Stimulated activated CD4-positive, alpha-beta T cell treated with anti-CD3 and anti-CD28 coated beads, TNF-alpha, amount 100 ng/mL, for 48 hours (primary cell): ENCODE measurements at places on chromosomes 13 and 19.

DNA sequence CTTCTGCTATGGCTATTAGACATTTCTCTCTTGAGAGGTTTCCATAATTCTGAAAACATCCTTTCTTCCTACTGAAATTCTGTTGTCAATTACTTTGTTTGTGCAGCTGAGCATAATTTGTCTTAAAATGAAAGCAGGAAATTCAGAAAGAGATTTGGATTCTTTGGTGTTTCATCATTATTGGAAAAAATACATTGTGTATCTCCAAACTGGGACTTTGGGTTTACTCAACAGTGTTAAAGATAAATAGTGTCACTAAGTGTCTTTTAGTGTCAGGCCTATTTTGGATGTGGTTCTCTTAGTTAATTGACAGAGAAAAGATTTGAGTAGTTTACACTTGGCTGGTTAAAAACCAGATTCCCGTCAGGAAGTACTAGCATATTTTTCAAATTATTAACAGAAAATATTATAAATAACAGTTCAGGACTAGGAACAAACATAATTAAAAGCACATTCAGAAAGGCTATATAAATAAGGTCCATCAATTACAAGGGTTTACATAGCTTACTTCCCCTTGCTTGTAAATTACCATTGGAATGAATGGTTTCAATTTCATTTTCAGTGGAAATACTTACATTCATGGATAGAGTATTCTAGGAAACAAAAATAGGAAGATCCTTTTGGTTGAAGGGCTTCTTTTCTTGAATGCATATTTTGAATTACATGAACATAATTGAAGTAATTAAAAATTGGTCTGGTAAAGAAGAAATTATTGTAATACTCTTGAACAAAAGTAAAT is 483.1 kb downstream of the GPC6 start:
- no peak for DNase-seq

DNA sequence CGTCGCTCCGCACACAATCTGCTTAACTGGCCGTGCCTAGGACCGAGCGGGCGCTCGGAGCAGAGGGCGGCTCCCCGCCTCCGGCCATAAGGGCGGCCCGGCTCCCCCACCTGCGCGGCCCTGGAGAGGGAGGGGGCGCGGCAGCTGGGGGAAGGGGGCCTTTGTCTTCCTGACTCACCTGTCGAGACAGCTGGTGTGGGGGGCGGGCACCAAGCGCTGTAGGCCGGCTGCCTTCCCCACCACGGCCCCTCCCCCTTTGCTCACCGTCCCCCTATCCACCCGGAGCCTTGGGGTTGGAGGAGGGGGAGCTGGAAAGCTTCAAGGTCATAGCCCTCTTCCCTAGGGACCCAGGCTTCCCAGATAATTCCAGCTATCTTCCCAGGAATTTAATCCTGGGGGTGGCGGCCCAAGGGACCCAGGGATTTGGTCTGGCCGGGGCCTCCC is 1.2 kb downstream of the VASP start:
- no peak for DNase-seq

DNA sequence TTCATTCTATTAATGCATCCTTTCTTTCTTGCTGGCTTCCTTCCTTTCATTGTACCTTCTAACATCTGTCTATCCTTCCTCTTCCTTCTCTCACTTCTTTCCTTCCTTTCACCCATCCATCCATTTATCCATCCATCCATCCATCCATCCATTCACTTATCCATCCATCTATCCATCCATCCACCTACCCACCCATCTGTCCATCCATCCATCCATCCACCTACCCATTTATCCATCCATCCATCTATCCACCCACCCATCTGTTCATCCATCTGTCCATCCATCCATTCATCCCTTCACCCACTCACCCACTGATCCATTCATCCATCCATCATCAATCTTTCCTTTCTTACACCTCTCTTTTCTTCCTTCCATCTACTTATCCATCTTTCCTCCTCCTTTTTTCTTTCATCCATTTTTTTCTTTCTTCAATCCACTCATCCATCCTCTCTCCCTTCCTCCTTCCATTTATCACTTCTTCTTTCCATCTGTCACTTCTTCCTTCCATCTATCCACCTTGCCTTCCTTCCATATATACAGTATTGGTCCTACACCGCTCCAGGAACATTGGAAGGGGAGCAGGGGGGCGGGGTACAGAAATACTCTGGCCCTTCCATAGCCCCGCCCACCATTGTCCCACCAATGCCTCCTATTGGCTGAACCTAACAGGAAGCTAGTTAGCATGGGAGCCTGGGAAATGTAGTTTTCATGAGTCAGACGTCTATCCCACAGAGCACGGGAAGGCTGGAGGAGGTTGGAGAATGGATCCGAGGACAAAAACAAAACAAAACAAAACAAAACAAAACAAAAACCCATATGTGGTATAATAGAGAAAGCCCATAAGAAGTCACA is 45.9 kb downstream of the MBD3L1 start:
- no peak for DNase-seq

- DNase-seq, result no peak
These were observed 18.3 kb downstream of the PDCD5 start for GRCh38 chr19:32599258-32599657.

GRCh38 chr13:94966422-94966955 is 254.1 kb upstream of the SOX21 start:
- no peak for DNase-seq

- no peak for DNase-seq
These were observed 4.9 kb upstream of the GARIN5A start for GRCh38 chr19:50481351-50482149.

DNA sequence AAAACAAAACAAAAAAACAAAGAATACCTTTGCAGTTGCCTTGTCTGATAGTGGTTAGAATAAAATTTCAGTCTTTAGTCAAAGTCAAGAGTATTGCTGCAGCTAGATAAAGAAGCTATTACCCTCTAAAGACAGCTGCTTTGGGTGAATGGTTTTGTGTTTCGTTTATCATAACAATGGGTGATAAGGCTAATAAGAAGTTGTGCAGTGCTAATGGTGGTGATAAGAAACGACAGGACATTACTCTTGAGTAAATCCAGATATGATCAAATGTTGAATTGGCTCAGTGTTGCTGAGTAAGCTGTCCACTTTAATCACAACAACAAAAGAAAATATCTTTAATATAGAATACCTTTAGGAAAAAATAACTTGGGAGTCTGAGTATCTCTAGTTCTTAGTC is 1825.3 kb downstream of the SLITRK5 start:
- no peak for DNase-seq

- DNase-seq, result peak; percentile 88
These were observed 38.3 kb downstream of the ARHGEF7 start for GRCh38 chr13:111153279-111153976.

DNA sequence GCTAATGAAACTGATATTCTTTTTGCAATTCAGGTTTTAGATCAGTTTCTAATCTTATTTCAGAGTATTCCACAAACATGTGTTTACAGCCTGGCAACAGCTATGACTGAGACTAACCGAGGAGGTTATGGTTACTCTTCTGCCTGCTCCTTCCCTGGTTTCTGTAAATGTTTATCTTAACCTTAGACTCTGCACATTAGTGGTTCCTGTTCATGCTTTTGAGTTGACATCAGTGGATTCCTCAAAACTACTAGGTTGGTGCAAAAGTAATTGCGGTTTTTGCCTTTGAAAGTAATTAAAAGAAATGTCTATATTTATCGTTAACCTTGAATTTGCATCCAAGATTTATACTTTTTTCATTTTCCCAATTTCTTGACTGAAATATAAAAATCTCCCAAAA is 237.0 kb upstream of the TSHZ3 start:
- no peak for DNase-seq

GRCh38 chr19:948842-949496 is 23.1 kb downstream of the ARID3A start:
- no peak for DNase-seq

DNA sequence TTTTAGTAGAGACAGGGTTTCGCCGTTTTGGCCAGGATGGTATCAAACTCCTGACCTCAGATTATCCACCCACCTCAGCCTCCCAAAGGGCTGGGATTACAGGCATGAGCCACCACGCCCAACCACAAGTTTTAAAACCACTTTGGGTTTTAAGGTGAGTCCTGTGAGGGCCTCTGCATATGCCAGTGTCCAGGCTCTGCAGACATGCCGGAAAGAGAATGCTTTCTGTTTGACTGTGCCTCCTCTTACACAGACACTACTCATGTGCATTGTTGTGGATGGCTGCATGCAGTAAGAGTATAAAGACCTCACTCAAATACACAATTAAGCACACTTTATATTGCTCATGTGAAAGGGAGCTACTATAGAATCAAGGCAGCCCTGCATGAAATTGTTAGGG is 20.8 kb upstream of the SLC25A30 start:
- DNase-seq, result no peak

DNA sequence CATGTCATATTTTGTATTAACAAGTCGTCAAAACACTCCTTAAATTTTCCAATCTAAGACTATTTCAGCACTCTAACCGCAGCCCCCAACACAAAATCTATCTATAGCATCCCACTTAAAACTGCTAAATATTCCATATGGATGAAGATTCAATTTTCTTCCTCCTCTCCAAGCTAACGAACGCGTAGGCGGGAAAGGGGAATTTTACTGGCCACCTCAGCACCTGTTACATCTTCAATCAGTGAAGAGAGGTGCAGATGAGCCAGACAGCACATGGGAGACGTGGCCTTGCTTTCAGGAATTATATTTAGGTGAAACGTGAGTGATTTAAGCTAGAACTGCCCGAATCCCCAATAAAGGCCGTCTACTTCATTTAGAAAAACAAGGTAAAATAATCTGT is 1.1 kb downstream of the RBM26 start:
- DNase-seq, result no peak

GRCh38 chr19:17260842-17261325 is 3.7 kb downstream of the USHBP1 start:
- DNase-seq, result peak; percentile 86

GRCh38 chr19:42131149-42132029 is 857 bp downstream of the POU2F2 start:
- DNase-seq, result no peak

DNA sequence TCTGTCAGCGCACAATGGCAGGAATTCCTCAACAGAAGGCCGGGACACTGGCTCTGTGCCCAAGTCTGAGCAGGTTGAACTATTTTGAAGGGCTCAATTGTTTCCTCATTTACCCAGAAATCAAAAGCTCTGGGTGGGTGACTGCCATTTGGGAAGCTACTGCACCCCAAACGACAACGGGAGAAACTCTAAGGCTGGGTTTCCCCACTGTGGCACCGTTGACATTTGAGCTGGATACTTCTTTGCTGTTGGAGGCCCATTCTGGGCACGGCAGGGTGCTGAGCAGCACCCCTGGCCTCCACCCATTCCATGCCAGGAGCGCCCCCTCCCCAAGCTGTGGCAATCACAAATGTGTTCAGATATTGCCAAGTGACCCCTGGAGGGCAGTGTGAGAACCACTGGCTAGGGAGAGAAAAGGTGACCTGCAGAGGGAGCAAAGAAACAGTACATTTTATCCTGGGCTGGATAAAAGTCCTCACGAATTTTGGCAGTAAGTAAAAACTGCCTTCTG is 62.5 kb downstream of the RFX2 start:
- DNase-seq, result no peak

- DNase-seq, result no peak
These were observed 785 bp downstream of the NHLRC3 start for GRCh38 chr13:39039041-39039440.

DNA sequence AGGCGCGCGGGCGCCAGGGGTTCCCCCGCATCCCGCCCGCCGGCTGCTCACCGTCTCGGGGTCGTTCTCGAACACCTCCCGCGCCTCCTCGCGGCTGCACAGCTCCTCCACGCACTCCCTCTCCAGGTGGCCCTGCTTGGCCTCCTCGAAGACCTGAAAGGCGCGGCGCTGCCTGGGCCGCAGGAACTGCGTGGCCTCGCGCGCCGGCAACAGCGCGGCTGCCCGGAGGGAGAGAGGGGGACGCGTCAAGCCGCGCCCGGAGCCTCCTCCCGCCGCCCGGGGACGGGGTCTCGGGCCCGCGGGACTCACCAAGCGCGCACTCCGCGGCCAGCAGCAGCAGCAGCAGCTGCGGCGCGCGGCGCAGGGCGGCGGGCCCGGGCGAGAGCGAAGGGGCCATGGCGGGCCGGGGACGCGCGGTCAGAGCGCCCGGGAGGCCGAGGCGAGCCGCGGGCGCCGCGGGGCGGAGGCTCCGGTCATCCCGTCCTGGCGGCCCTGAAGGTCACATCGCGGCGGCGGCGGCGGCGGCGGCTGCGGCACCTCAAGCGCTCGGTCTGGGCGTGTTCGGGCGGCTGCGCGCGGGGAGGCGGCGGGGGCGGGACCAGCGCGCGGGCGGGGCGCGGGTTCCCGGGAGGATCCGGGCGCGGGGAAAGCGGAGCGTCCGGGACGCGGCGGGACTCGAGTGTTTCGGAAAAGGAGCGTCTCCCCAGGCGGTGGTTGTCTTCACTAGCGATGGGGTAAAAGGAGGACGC is at the start of gene GAS6:
Gene GAS6, minus strand, starts transcription at position 553 of the 749 bp plus-strand sequence. Its CDS starts 156 bp downstream, at position 397.
- DNase-seq, result no peak

DNA sequence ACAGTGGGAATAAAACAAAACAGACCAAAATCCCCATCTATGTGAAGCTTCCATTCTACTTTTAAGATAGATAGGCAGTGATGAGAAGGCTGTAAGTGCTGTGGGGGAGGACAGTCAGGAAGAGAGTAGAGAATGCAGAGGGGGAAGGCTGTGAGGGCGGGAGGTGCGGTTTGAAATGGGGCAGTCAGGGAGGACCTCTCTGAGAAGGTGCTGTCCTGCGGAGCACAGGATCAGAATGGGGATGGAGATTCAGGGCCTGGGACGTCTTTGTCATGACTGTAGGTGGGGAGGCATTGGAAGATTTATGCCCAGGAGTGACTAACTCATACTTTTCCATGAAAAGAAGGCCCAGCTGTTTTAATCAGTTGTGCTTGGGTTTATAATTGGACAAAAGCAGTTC is 3.9 kb upstream of the GPR183 start:
- no peak for DNase-seq

DNA sequence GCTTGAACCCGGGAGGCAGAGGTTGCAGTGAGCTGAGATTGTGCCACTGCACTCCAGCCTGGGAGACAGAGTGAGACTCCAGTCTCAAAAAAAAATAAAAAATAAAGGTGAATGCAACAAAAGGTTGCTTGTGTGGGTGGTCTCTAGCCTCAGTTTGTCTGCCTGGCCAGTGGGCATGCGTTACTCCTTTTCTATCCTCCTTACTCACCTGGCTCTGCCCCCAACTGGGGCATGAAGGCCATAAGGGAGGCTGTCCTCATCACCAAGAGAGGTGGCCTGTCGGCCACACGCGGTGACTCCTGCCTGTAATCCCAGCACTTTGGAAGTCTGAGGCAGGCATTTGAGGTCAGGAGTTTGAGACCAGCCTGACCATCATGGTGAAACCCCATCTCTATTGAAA is 1.9 kb upstream of the JUND start:
- no peak for DNase-seq

DNA sequence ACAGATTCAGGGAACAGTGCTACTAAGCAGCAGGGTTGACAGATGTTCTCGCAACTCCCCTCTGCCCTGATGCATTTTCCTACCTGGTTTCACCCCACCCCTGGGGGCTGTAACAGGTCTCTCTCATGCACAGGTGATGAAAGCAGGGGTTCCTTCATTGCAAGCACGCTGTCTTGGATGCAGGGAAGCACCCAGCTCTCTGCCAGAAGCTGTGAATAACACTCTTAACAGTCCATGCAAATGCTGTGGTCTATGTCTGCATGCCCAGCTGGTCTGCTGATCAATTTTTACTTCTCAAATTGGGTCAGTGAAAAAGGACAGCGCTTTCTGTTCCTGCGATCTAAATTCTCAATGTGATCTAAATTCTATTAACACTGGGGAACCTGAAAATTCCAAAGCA is 246.3 kb upstream of the TSHZ3 start:
- DNase-seq, result no peak

- no peak for DNase-seq
These were observed 82.3 kb downstream of the FGF9 start for GRCh38 chr13:21753117-21753729.

GRCh38 chr19:900302-901111 is 7.2 kb downstream of the RNU6-9 start:
- DNase-seq, result no peak
